ENCODE measurements at places on chromosomes 5 and 9. TPM values are rescaled to one million over a fixed set of nuclear protein-coding genes. Genes with fewer than 3 reads are reported as not detected.

FABP6 gene
- not detected for total RNA-seq

RECK gene
- 19.8 TPM for total RNA-seq

NEUROG1 gene
- not detected for total RNA-seq

INSL4 gene
- not detected for total RNA-seq

ACTL7B gene
- total RNA-seq, result not detected

IL4 gene
- total RNA-seq, result not detected

TNFSF15 gene
- not detected for total RNA-seq

HRH2 gene
- total RNA-seq, result 23.1 TPM

ZSWIM6 gene
- total RNA-seq, result 18.8 TPM

BRD8 gene
- total RNA-seq, result 34.7 TPM

FOXB2 gene
- total RNA-seq, result not detected

NXNL2 gene
- not detected for total RNA-seq

ARID3C gene
- not detected for total RNA-seq

TYRP1 gene
- 1.8 TPM for total RNA-seq

CAMK4 gene
- 3.8 TPM for total RNA-seq

VCAN gene
- 870 TPM for total RNA-seq

DRD1 gene
- 0.41 TPM for total RNA-seq

SLC34A3 gene
- total RNA-seq, result not detected

CCL27 gene
- total RNA-seq, result not detected

PCA3 gene
- total RNA-seq, result not detected

PHYHD1 gene
- 21.1 TPM for total RNA-seq

PAEP gene
- total RNA-seq, result not detected

CATSPER3 gene
- not detected for total RNA-seq

RNF183 gene
- total RNA-seq, result not detected

C9orf50 gene
- not detected for total RNA-seq

CXXC5 gene
- total RNA-seq, result 58.5 TPM

SH3GL2 gene
- not detected for total RNA-seq

MLANA gene
- not detected for total RNA-seq
